ENCODE measurements at places on chromosomes 5 and 9. TPM values are rescaled to one million over a fixed set of nuclear protein-coding genes. Genes with fewer than 3 reads are reported as not detected.

- no peak for DNase-seq
These were observed 42.0 kb downstream of the FRMPD1 start for GRCh38 chr9:37692622-37693221.

GRCh38 chr5:108769352-108769751, 21.7 kb downstream of the FER start:
- DNase-seq, result no peak

DNA sequence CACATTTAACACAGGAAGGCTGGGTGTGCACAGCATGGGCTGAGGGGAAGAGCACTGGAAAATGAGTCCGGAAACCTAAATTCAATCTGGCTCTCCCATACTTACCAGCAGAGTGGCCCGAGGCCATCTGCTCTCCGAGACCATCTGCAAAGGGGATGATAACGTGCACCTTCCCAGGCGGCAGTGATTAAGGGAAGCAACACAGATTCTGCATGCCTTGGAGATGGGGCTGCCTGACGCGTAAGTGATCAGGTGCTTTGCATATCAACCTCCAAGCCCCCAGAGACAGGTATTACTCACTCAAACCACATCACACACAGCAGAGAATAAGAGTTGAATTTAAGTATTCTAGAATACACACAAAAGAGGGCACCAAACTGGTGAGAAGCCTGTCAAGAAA, 9.1 kb downstream of the EPB41L4B start:
- no peak for DNase-seq

- no peak for DNase-seq
These were observed 500.3 kb upstream of the RORB start for GRCh38 chr9:73996844-73997243.

DNA sequence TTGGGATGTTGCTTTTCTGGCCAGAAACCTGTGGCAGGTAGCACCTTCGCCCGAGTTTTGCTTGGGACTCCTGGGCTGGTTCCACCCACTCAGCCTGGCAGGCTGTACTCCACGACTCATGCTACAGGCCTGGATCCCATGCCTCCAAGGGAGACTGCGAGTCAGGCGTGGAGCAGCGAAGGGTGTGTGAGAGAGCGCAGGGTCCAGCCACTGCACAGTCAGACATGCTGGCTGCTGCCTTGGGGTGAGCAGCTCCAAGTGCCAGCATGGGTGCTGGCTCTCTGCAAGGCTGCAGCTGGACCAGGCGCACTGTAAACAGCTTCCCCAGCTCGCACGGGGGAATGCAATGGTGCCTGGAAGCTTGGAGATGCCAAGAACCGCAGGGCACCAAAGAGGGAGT, 249.6 kb upstream of the EDIL3 start:
- peak; percentile 99 for DNase-seq

GRCh38 chr9:83041771-83042170, 21.2 kb downstream of the RASEF start:
- no peak for DNase-seq

Gene CNTLN
- total RNA-seq, result 7.2 TPM

Data from MG63 (cell line).